ENCODE measurements at places on chromosomes 1 and 21.

- DNase-seq = no peak
Measured at GRCh38 chr1:233042834-233043233, 92.4 kb downstream of the NTPCR start.

- DNase-seq = no peak
Measured at GRCh38 chr1:21901473-21901847, 35.6 kb downstream of the HSPG2 start.

- DNase-seq = no peak
Measured at GRCh38 chr21:44583089-44583799, 2.8 kb upstream of the KRTAP10-5 start.

DNA sequence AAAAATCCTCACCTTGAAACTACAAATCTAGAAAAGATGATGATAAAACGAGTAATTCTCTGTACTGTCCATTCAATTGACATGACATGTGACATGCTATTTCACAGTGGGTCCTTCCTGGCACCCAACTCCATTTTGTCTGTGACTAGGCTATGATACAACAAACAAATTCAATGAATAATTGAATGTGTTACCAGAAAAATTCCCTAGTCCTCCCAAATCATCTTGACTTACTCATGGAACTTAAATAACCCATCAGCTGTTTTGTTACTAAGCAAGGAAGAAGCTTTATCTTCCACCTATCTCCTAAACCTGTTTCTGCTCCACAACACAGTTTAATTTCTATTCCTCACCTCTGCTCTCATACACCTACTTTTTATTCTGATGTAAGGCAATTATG, 30.4 kb downstream of the B3GALNT2 start:
- no peak for DNase-seq

DNA sequence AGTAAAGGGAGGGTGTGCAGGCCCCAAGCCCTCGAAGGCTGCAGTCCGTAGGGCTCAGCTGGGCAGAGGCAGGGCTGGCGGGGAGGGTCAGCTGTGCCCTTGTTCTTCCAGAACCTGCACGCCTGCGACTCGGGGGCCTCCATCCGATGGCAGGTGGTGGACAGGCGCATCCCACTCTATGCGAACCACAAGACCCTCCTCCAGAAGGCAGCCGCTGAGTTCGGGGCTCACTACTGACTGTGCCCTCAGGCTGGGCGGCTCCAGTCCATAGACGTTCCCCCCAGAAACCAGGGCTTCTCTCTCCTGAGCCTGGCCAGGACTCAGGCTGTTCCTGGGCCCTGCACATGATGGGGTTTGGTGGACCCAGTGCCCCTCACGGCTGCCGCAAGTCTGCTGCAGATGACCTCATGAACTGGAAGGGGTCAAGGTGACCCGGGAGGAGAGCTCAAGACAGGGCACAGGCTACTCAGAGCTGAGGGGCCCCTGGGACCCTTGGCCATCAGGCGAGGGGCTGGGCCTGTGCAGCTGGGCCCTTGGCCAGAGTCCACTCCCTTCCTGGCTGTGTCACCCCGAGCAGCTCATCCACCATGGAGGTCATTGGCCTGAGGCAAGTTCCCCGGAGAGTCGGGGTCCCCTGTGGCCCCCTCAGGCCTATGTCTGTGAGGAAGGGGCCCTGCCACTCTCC, 13.6 kb upstream of the LRRC3 start:
- DNase-seq = no peak

DNA sequence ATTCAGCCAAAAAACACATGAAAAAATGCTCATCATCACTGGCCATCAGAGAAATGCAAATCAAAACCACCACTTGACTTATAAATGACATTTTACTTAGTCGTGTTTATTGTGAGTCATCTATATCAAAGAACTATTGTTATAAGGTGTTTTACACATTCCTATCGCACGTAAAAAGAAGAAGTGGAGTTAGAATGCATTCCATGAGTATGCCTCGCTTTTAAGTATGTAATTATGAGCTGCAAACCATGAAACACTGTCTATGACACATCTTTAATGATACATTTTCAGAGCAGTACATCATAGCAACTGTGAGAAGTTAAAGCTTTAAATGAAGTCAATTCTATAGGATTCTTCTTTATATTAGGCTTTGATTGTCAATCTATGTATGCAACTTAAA, 614.3 kb upstream of the ADAMTS5 start:
- no peak for DNase-seq

GRCh38 chr1:19458815-19459417, 26.4 kb downstream of the CAPZB start:
- DNase-seq = no peak

DNA sequence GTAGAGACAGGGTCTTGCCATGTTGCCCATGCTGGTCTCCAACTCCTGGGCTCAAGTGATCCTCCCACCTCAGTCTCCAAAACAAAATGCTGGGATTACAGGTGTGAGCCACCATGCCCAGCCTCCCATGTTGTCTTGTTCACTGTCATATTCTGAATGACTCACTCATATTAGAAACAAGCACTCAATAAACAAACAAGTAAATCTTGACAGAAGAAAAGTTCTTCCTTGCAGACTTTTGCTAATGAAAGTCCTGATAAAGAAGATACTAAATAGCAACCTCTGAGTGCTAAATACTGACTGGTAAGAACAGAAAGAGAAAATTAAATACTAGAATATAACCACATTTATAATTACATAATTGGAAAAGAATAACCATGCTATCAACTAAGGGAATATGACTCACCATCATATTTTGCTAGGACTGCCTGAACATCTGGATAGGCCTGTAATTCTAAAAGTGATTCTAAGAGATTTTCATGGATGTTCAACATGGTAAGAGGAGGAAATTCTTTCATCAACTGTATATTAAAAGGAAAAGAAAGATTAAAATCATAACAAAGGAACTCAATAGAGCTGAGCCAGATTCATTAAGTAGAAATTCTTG, 37.3 kb downstream of the ST7L start:
- no peak for DNase-seq

DNA sequence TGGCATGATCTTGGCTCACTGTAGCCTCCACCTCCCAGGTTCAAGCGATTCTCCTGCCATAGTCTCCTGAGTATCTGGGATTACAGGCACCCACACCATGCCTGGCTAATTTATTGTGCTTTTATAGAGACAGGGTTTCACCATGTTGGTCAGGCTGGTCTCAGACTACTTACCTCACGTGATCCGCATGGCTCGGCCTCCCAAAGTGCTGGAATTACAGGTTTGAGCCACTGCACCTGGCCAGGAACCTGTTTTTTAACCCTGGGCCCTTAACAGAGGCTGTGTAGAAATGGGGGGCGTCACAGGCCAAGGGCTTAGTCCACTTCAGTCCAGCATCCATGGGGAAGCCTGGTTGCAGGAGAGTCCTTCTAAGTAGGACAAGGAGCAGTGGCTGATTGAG, 9.3 kb downstream of the FBLIM1 start:
- DNase-seq = no peak

DNA sequence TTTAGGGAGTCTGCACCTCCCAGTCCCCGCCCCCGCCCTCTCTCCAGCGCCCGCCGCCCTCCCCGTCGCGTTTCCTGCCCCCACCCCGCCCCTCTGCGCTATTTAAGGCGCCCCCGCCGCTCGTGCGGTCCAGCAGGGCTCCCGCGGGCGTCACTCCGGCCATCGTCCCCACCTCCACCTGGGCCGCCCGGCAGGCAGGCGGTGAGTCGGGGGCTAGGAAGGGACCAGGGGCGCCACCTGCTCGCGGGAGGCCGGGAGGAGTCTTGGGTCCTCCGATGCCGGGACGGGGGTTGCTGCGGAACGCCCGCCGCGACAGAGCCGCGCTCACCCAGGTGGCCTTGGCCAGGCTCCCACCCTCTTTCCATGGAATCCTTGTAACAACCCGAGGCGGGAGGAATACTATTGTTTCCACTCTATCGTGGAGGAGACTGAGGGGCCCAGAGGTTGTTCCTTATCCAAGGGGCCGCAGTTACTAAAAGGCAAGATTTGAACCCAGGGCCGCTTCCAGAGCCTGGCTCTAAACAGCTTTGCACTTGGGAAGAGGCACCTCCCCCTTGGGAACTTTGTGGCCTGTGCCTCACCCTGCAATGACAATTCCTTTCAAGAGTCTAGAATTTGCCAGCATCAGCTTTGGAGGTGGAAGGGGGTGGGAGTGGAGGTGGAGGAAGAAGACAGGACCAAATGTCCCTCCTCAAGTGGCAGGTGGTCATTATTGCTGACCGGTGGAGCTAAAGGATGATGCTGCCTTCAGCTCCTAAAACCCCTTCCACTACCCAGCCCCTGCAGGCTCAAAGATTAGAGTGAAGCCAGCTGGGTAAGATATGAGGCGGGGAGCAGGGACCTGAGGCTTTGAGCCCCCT, at the start of gene GJA4:
TSS of gene GJA4 (plus strand) at position 132 of the 860 bp plus-strand sequence. CDS start 1,215 bp downstream, outside the sequence.
- DNase-seq = no peak

DNA sequence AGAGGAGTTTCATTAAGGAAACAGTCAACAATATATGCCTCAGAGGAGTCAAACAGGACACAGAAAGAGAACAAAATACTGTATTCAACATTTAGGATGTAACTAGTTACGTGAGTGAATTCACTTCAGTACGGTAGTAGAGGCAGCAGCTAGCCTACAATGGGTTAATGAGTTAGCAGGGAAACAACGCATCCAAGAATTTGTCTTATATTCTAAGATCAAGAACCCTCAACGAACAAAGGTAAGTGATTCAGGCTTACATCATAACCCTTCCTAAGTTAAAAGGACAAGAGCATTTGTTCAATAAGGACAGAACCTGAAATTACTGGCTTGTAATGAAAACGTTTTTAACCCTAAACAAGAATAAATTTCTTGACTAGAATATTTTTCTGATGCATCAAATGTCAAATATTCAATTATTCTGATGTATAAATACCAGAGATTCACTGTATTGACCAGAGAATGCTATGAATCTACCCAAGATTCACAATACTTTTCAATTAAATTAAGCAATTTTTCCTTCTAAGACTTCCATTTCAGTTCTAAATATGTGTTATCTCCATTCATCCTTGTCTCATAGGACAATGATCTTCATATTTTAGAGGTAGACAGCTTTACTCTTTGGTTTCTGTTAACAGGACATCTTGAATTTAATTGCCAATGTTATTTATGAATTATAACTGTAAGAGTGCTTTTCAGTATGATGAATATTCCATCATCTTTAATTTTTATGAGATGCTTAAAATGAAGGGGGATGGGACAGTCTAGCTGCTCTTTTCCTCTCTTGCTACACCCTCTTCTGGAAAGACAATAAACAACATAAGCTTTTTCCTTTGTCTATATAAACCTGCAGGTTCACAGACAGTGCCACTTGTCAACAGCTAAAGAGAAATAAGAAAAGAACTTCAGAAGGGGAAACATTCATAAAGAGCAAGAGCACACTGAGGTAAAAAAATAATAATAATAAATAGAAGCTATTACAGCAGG, 209.5 kb downstream of the SMYD3 start:
- no peak for DNase-seq

DNA sequence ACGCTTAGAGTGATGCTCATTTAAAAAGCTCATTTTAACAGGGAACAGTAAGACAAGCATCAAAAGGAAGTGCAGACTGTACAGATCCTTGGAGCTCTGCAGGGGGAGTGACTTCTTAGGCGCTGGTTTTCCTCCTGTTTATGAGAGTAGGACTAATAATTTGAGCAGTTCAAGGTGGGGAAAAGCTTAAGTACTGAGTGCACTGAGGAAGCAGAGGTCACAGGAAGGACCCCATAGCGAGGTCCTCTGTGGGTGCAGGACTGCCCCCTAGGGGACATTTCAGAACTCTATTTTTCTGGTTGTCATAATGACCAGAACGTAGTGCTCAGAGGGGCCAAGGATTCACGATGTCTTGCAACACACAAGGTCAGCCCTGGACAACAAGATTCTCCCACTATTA, 112.1 kb downstream of the HLCS start:
- DNase-seq = no peak

DNA sequence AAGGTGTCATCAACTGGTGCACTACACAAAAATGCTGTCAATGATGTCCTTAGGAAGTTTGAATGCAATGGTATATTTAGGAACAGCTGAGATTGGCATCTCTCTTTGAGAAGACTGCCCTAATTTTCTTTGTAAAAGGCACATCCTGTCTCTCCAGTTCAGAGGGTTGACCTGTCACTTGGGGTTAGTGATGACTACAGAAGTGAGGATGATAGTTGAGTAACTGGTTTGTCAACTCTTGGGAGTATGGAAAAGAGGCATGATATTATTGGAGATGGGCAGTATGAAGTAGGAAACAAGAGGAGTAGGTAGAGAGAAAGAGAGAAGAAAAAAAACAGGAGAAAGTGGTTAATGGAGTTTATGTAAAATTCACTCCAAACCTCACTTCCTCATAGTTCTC, 40.4 kb upstream of the PIGC start:
- no peak for DNase-seq

- no peak for DNase-seq
Measured at GRCh38 chr1:224213438-224214119, 30.5 kb downstream of the DEGS1 start.

DNA sequence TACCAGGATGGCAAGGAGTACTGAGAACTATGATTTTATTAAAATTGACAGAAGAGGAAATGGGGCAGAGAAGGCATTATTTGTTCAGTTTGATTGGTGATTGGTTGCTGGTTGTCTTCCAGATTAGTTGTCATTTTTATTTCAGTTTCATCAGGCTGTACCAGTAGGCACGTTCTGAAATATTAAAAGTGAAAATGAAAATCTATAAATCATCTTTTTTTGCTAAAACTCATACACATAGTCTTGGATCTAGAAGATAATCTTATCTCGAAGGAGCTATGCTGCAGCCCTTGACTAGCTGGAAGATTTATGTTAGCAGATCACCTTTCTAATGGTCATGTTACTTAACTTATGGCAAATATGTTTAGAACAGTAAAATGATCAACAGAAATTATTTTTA, 29.0 kb downstream of the NEK7 start:
- DNase-seq = no peak

- DNase-seq = no peak
Measured at GRCh38 chr1:173866413-173867115, 1.2 kb downstream of the GAS5 start.

DNA sequence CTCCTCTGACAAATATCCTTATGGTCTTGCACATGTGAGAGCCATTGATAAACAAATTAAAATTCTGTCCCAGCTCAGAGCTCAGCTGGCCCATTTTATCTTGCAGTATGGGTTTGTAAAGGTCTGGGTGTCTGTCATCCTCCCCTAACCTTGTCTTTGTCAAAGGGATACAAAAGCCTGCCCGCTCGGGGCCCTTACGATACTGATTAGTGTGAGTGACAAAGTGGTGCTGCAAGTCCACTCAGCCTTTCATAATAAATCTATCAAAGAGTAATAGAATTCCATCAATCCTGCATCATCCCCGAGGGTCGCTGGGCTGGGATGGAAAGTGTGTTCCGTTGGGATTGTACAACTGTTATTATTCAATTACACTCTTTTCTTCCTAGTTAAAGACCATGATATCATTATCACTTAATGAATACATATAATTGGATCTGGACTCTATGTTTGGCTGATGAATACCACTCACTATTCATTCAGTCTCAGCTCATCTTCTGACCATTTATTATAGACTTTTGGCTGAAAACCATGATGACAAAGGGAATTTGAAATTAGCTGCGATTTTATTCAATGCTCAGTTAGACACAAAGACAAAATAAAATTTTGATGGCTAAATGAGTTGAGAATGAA, 122.5 kb upstream of the FOXD3 start:
- DNase-seq = no peak

Measured in stimulated activated CD4-positive, alpha-beta T cell treated with anti-CD3 and anti-CD28 coated beads, TNF-alpha, amount 100 ng/mL, for 4 hours (primary cell).